ENCODE measurements at places on chromosomes 4 and X. TPM values are rescaled to one million over a fixed set of nuclear protein-coding genes. Genes with fewer than 3 reads are reported as not detected.

- H3K4me1 ChIP-seq = peaks cover 5% of the 10 kb centered on the region
- H3K4me3 ChIP-seq = no peak overlapping the region
- no peaks in the 10 kb centered on the region for H3K36me3 ChIP-seq
- no peaks in the 10 kb centered on the region for H3K27me3 ChIP-seq
- H3K27ac ChIP-seq = no peak overlapping the region
- no peak for DNase-seq
These were observed 432.3 kb upstream of the HS3ST1 start for GRCh38 chr4:11860996-11861395.

- H3K4me1 ChIP-seq = peaks cover 14% of the 10 kb centered on the region
- DNase-seq = no peak
- H3K4me3 ChIP-seq = no peak overlapping the region
- H3K27ac ChIP-seq = no peak overlapping the region
These were observed 69.6 kb downstream of the HOPX start for GRCh38 chr4:56611501-56611900.

- no peak overlapping the region for H3K4me3 ChIP-seq
- peaks cover 11% of the 10 kb centered on the region for H3K27me3 ChIP-seq
- no peak overlapping the region for H3K27ac ChIP-seq
- no peak for DNase-seq
- H3K36me3 ChIP-seq = no peaks in the 10 kb centered on the region
- no peaks in the 10 kb centered on the region for H3K4me1 ChIP-seq
These were observed 211.0 kb downstream of the NWD2 start for GRCh38 chr4:37455301-37456131.

GRCh38 chrX:109709129-109709631 is 23.9 kb downstream of the ACSL4 start:
- DNase-seq = peak; percentile 58
- H3K4me1 ChIP-seq = peaks cover 10% of the 10 kb centered on the region
- no peak overlapping the region for H3K4me3 ChIP-seq
- peaks cover 14% of the 10 kb centered on the region for H3K27me3 ChIP-seq
- H3K36me3 ChIP-seq = peaks cover 5% of the 10 kb centered on the region

Gene PTTG2
- total RNA-seq = not detected

- H3K27ac ChIP-seq = peak within 1 kb of the TSS; percentile 51
- H3K27me3 ChIP-seq = no peaks in the 10 kb centered on the region
- H3K4me3 ChIP-seq = peak within 1 kb of the TSS; percentile 75
- no peak for DNase-seq
These were observed at the start of gene SMARCA1 for GRCh38 chrX:129523079-129523911. SMARCA1 (minus strand) TSS chrX:129523490; CDS start chrX:129523370, 120 bp downstream.

Gene ITIH6
- not detected for total RNA-seq

Gene DMRTC1
- total RNA-seq = not detected

Gene NUDT11
- total RNA-seq = 1.1 TPM

- no peak for DNase-seq
- peaks cover 20% of the 10 kb centered on the region for H3K4me1 ChIP-seq
- H3K27me3 ChIP-seq = no peaks in the 10 kb centered on the region
- H3K36me3 ChIP-seq = peaks cover 12% of the 10 kb centered on the region
- no peak overlapping the region for H3K27ac ChIP-seq
These were observed 21.2 kb downstream of the SLC2A9 start for GRCh38 chr4:9999956-10000561.

Gene TTC29
- not detected for total RNA-seq

DNA sequence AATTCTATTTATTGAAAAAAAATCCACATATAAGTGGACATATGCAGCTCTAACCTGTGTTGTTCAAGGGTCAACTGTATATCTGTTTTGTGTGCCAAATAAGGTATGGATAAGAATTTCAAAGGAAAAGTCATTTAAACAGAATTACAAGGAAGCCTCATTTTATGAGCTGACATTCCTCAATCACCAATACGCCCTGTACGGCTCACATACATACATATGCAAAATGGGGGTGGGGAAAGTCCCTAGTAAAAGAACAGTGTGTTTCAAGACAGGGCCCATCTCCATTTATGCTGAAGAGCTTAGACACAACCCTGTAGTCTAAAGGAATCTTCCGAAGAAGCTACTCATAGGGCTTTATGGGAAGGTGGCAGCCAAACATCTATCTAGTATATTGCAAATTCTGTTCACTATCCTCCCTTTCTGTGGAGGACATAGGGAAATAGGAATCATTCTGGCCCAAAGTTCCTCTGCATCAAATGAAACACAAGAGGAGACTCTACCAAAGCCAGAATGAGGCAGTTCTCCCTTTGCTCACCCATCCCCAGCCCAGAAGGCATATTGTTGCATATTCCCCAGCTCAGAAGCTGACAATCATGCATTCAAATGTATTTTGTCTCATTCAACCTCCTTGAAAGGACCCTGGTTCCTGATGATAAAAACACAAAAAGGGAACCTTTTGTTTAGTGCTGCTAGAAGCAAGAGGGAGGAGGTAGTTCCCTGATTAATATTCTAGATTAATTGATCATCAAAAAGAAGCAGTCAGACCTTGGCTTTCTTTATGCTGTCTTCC is 13.7 kb upstream of the ZBTB33 start:
- H3K4me3 ChIP-seq = no peak overlapping the region
- peaks cover 23% of the 10 kb centered on the region for H3K27me3 ChIP-seq
- H3K36me3 ChIP-seq = no peaks in the 10 kb centered on the region

DNA sequence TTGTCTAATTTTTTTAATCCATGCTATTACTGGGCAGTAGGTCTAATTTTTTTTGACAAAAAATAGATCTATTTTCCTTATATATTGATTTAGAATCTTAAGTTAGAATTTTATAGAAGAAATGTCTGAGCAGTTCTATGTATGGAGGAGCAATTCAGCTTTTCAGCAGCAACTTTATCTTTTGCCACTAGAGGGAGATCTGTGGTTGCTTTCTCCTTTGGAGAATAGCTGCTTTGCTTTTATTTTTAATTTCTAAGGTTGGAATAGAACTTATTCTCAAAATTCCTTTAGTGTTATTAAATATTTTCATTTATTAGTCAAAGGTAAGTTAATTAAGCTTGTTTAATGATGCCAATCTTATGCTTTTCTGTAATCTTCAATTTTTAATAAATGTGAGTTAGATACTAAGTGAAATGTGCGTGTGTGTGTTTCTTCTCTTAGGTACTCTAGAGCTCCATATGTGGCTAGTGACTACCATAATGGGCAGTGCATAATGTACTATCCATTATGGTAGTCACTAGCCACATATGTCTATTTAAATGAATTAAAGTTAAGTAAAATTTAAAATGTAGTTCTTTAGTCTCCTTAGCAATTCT is 29.3 kb downstream of the FAM199X start:
- H3K4me3 ChIP-seq = no peak overlapping the region
- no peaks in the 10 kb centered on the region for H3K4me1 ChIP-seq
- DNase-seq = peak; percentile 57
- peaks cover 26% of the 10 kb centered on the region for H3K36me3 ChIP-seq

- no peak overlapping the region for H3K4me3 ChIP-seq
- no peaks in the 10 kb centered on the region for H3K27me3 ChIP-seq
- no peak for DNase-seq
- no peak overlapping the region for H3K27ac ChIP-seq
- H3K4me1 ChIP-seq = no peaks in the 10 kb centered on the region
These were observed 105.0 kb downstream of the HNRNPD start for GRCh38 chr4:82268826-82269193.

DNA sequence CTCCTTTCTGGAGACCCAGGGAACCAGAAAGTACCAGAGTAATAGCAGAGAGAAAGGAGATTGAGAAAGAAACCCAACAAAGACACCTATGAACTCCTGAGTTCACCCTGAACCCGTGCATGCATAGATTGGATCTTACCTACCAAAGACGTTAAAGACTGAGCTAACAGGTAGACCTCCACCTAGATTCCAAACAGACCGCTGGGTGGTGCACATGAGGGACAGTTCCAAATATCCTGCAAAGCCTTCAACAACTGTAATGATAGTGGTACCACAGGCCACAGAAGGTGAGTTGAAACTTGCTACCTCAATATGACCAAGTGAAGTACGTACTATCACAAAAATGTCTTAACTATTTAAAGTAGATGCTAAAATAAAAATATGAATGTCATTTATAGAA is 34.0 kb upstream of the NR0B1 start:
- no peaks in the 10 kb centered on the region for H3K4me1 ChIP-seq
- H3K4me3 ChIP-seq = no peak overlapping the region
- H3K27ac ChIP-seq = no peak overlapping the region
- peak; percentile 3 for DNase-seq
- peaks cover 24% of the 10 kb centered on the region for H3K27me3 ChIP-seq

Gene SMIM31
- not detected for total RNA-seq

GRCh38 chr4:38954727-38955126 is 77.5 kb downstream of the TMEM156 start:
- no peaks in the 10 kb centered on the region for H3K27me3 ChIP-seq
- H3K27ac ChIP-seq = no peak overlapping the region
- no peak for DNase-seq
- no peak overlapping the region for H3K4me3 ChIP-seq
- H3K36me3 ChIP-seq = no peaks in the 10 kb centered on the region

DNA sequence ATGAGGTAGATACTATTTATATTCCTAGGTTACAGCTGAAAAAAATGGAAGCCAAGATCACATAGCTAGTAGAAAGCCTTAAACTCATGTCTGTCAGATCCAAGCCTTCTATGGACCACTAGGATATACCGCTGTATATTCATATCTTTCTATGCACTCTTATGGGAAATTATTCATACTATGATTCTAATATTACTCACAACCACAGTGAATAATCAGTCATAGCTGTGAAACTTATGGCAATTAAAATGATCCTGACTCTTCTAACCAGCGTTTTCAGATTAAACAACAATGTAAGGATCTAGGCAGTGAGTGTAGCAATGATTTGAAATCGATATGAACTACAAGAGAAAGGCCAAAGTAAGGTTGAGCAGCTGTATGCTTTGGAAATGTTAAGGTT is 111.0 kb downstream of the RASGEF1B start:
- DNase-seq = no peak
- no peak overlapping the region for H3K4me3 ChIP-seq
- no peaks in the 10 kb centered on the region for H3K27me3 ChIP-seq
- H3K36me3 ChIP-seq = no peaks in the 10 kb centered on the region
- H3K4me1 ChIP-seq = no peaks in the 10 kb centered on the region
- H3K27ac ChIP-seq = no peak overlapping the region

DNA sequence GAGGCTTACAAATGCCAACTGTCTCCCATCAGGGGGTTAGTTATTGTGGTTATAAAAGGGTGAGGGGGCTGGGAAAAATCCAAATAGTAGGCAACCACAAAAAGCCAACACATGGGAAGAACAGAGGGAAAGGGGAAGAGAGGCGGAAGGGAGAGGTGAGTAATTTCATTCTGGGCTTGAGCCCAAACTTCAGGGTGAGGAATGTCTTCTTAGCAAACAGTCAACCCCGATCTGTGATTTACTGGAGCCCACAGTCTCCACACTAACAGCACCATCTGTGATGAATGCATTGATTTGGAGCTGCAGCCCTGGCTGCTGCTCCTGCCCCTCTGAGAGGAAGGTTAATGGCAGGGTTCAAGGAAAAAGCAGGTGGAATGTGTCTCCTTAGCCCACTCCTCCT is 162.2 kb upstream of the GPR101 start:
- H3K27me3 ChIP-seq = peaks cover 12% of the 10 kb centered on the region
- H3K4me1 ChIP-seq = peaks cover 8% of the 10 kb centered on the region
- no peak overlapping the region for H3K4me3 ChIP-seq
- no peaks in the 10 kb centered on the region for H3K36me3 ChIP-seq
- DNase-seq = peak; percentile 81
- H3K27ac ChIP-seq = no peak overlapping the region

DNA sequence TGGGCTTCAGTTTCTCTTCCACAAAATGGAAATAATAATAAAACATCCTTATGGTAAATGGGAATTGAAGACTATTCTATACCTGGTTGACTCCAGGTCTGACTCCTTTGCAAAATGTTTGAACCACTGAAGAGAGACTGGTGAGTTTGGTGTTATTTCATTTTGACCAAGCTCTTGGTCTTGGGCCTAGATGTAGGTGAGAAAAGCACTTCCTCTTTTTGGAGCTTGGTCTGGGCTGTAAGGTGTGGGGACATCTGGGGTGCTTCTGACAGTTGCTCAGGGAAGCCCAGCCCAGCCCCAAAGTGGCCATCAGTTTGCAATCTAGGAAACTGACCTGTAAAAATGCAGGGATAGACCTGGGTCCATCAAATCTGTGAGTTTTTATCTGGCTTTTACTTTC is 26.8 kb upstream of the SOD3 start:
- H3K4me3 ChIP-seq = no peak overlapping the region
- no peaks in the 10 kb centered on the region for H3K36me3 ChIP-seq
- DNase-seq = no peak
- no peak overlapping the region for H3K27ac ChIP-seq
- H3K4me1 ChIP-seq = peaks cover 20% of the 10 kb centered on the region

Gene ERVMER34-1
- 6.2 TPM for total RNA-seq

- DNase-seq = peak; percentile 49
- H3K36me3 ChIP-seq = no peaks in the 10 kb centered on the region
- H3K4me3 ChIP-seq = no peak overlapping the region
- H3K4me1 ChIP-seq = peaks cover 13% of the 10 kb centered on the region
- no peaks in the 10 kb centered on the region for H3K27me3 ChIP-seq
- no peak overlapping the region for H3K27ac ChIP-seq
These were observed 2.8 kb downstream of the SFRP2 start for GRCh38 chr4:153785910-153786721.
